ENCODE measurements at places on chromosomes 16 and 17.

DNA sequence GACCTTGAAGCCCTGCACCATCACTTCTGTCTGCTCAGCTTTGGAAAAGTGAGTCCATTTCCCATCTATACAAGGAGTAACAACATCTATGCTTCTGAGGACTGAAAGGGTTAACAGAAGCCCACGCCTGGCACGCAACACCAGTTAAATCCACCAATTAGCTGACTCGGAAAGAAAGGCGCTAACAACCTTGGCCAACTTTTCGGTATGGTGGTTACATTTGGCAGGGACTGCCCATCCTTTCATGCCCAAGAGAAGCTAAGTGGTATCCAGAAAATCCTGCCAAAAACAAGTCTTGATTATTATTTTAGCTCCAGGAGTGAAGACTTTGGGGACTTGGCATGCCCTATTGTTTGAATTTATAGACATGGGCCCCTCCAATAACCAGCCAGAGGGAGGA lies 202.3 kb upstream of the RPL38 start:
- no peak for DNase-seq

GRCh38 chr16:52066962-52067361 lies 480.0 kb downstream of the TOX3 start:
- DNase-seq: no peak

- DNase-seq: peak; percentile 23
Measured at GRCh38 chr16:47037396-47037745, 63.9 kb upstream of the DNAJA2 start.

GRCh38 chr17:72378414-72379390 lies 257.9 kb downstream of the SOX9 start:
- DNase-seq: no peak

- no peak for DNase-seq
Measured at GRCh38 chr17:42409523-42410318, 13.3 kb downstream of the CAVIN1 start.

DNA sequence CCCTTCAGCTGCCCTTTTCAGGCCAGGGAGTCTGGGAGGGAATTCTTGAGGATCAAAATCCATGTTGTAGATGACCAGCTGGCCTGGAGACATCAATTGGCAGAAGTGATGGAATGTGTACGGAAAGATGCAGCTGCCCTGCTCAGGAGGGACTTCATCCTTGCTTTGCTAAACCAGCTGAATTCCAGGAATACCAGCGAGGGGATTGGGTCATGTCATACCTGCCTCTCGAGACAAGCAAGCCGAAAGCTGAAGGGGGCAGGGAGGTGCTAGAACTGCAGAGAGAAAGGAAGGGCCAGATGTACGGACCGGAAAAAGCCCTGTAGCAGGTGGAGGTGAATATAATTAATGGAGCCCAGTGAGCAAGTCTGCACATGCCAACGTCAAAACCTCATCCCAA lies 25.6 kb upstream of the NTN1 start:
- no peak for DNase-seq

DNA sequence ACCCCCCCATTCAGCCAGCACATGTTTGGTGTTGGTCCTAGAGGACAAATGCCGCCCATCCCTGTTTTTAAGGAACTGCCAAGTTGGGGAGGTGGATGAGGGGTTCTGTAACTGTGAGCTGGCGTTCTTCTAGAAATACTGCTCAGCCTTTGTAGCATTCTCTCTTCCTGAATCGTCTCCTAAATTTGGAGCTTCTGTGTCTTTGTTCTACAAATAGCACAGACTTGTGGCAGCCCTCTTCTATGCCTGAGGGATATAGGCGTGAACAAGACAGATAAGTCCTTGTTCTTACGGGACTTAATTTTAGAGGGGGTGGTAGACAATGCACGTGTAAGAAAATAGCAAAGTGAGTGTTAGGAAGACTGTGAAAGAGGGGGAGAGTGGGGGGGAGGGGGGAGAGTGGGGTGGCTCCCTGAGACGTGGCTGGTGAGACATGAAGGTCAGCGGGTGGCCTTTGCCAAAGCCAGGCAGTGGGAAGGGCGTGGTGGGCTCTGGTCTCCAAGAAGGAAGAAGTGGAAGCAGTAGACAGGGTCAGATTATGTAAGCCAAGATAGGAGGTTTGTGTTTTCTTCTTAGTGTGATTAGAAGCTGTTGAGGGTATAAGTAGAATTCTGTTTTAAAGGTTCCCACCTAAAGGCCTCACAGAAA lies 9.9 kb downstream of the MFSD11 start:
- no peak for DNase-seq

DNA sequence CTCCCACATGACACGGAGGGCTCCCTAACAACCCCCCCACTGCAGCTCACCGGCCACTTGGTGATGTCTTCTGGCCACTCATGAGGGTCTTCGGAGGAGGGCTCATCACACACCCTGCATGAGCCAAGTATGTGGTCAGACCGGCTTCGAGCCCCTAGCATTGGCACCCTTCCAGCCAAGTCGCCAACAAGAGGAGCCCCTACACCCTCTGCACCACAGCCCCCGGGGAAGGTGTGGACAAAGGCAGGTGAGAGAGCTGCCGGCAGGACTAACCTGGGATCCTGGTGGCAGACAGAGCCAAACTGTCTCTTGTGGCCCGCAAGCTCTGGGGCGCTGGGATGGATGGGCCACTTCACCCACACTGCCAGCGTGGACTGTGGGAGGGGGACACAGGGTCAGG lies 6.5 kb downstream of the SNRNP25 start:
- DNase-seq: no peak

DNA sequence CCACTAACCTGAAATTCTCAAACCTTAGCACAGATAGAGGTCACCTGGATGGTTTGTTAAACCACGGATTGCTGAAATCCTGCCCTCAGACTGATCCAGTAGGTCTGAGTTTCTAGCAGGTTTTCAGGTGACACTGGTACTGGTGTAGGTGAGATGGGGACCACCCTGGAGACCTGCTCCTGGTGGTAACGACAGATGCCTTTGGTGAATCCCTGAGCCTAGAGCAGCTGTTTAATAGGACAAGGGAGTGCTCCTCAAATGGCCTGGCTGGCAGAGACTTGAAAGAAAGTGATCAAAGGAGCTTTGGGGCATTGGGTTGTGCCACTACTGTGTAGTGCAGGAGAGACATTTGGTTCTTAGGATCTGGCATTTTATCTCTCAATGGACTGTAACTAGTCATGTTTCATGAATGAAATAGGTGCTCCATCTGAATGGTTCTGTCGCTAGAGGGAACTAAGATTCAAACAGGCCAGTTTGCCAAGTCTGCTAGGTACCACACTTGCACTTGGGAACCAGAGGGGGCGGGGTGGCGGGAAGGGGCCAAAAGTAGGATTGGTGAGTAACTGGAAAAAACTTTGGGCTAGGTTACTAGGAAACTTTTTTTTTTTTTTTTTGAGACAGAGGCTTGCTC lies 2.9 kb upstream of the IFI35 start:
- DNase-seq: no peak

- DNase-seq: no peak
Measured at GRCh38 chr17:58281511-58282011, 826 bp upstream of the MPO start.

- no peak for DNase-seq
Measured at GRCh38 chr16:84329016-84329415, 34.3 kb downstream of the WFDC1 start.

- DNase-seq: no peak
Measured at GRCh38 chr17:31595666-31596381, 204.3 kb downstream of the RAB11FIP4 start.

GRCh38 chr16:69266334-69267063 lies 44.7 kb upstream of the VPS4A start:
- DNase-seq: no peak

DNA sequence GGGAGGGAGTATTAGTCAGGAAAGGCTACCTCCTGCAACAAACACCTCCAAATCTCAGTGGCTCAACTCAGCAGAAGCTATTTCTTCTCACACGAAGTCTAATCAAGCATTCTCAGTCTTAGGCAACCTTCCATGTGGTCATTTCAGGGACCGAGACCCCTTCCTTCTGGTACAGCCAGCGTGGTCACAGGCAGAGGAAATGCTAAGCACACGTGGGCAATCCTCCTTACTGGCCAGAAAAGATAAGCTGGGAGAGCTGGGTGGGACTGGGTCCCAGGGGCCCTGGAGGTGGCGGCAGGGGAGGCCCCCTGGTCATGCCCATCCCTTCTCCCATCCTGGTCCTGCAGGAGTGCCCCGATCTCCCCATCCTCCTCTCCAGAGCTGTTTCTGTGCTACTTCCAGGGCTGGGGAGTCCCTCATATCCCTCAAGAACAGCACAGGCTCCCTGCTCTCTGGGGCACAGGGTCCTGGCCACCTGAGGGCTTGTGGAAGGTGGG lies 5.7 kb upstream of the CX3CL1 start:
- DNase-seq: no peak

DNA sequence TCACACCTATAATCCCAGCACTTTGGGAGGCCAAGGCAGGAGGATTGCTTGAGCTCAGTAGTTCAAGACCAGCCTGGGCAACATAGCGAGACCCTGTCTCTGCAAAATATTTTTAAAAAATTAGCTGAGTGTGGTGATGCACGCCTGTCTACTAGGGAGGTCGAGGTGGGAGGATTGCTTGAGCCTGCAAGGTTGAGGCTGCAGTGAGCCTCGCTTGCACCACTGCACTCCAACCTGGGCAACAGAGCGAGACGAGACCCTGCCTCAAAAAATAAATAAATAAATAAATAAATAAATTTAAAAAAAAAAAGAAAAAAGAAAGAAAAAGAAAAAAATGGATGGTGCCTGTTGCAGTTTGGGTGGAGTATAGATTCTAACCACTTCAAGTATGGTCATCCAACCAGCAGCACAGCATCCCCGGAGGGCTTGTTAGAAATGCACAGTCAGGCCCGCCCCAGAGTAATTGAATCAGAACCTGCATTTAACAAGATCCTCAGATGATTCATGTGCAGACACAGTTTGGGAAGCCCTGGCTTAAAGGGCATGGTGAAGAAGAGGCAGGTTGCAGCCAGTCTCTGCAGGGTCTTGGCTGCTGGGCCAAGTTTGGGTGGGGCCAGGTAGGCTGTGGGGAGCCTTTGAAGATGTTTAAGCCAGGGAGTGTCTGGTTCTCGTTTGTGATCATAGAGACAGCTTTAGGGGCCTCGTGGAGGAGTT lies 40.8 kb downstream of the MRC2 start:
- DNase-seq: no peak

DNA sequence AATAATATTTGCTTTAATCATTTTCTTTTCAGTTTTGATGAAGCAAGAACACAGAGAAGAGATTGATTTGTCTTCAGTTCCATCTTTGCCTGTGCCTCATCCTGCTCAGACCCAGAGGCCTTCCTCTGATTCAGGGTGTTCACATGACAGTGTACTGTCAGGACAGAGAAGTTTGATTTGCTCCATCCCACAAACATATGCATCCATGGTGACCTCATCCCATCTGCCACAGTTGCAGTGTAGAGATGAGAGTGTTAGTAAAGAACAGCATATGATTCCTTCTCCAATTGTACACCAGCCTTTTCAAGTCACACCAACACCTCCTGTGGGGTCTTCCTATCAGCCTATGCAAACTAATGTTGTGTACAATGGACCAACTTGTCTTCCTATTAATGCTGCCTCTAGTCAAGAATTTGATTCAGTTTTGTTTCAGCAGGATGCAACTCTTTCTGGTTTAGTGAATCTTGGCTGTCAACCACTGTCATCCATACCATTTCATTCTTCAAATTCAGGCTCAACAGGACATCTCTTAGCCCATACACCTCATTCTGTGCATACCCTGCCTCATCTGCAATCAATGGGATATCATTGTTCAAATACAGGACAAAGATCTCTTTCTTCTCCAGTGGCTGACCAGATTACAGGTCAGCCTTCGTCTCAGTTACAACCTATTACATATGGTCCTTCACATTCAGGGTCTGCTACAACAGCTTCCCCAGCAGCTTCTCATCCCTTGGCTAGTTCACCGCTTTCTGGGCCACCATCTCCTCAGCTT lies 45.0 kb downstream of the ESRP2 start:
- no peak for DNase-seq

DNA sequence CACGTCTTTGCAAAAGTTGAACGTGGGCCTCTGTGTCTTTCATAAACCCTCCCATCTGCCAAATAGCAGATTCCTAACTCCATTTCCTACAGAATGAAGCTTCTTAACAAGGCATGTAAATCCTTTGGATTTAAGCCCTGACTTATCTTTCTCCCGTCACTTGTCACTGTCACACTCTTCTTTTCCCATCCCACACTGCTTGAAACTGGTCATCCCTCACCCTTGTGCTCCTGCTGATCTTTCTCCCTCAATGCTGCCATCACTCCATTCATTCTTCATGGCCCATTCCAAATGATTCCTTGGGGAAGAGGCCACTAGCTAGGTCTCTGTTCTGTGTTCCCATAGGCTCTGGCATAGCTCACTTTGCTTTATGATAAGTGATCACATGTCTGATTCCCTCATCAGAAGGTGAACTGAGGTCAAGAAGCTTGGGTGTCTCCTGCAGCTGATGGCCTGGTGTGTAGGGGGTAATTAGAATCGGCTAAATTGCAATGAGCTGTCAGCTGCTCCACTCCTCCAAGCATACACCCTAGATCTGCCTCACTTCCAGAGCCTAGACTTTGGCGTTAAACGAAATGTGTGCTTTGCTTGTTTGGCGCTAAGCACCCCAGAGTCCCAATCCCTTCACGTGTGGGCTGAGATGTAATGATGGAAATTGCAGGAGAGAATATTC lies 61.7 kb downstream of the PECAM1 start:
- no peak for DNase-seq

DNA sequence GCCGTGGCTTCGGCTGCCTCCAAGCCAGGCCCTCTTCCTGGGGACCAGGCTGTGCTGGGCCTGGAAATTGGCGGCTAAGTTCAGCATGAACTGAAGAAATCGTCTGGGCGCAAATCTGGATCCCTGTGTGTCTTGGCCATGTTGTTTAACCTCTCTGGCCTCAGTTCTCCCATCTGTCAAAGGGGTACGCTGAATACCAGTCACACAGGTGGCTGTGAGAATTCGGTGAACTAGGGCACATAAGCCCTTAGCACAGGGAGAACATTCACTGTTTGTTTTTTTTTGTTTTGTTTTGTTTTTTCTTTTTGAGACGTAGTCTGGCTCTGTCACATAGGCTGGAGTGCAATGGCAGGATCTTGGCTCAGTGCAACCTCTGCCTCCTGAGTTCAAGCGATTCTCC lies 19.0 kb downstream of the LASP1 start:
- no peak for DNase-seq

DNA sequence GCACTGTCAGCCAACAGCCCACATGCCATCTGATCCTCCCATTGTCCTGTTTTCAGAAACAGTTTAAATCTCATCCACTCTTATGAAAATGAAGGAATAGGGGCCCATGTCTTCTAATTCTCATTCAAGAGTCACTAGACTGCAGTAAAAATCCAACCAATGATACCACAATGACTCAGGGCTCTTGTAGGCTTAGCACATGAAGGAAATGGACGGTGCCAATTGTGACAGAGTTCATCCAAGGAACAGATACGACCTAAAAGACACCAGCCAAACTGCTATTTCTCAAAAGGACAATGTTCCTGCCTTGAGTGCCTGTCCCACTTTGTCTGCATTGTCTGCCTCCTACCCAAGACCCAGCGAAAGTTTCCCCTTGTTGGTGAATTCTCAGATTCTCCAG lies 204.8 kb upstream of the COX10 start:
- DNase-seq: no peak

DNA sequence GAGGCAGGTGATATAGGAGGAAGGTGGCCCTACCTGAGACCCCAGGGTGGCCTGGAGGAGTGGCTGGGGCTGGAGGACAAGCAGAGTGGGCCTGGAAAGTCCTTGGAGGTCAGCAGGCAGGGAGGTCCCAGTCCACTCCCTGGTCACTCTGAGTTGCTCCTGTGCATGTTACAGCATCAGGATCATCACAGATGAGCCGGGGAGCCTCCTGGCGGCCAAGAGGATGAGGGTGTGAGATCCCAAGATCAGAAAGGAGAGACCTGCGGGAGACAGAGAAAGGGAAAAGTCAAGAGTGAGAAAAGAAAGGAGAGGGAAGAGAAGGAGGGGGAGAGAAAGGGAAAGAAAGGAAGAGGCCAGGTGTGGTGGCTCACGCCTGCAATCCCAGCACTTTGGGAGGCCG lies 71.7 kb downstream of the MRM1 start:
- no peak for DNase-seq
